Caki2 (cell line): ENCODE measurements at places on chromosomes 2 and 18. TPM values are rescaled to one million over a fixed set of nuclear protein-coding genes. Genes with fewer than 3 reads are reported as not detected.

DNA sequence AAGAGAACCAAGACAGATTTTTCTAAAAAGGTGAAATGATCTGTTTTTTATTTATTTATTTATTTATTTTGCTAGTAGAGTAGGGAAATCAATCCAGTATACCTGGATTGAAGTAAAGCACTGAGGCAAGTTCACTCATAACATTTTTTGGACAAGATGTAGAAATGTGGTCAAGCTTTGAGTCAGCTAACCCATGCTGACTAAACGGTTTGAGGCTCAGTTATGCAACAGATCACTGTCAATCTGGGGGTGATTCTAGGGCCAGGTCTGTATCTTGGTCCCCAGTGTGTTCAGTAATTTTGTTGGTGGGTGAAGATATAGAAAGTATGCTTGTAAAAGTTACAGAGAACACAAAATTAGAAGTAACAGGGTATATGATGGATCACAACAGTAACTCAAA lies 60.2 kb downstream of the RMDN2 start:
- DNase-seq: no peak

DNA sequence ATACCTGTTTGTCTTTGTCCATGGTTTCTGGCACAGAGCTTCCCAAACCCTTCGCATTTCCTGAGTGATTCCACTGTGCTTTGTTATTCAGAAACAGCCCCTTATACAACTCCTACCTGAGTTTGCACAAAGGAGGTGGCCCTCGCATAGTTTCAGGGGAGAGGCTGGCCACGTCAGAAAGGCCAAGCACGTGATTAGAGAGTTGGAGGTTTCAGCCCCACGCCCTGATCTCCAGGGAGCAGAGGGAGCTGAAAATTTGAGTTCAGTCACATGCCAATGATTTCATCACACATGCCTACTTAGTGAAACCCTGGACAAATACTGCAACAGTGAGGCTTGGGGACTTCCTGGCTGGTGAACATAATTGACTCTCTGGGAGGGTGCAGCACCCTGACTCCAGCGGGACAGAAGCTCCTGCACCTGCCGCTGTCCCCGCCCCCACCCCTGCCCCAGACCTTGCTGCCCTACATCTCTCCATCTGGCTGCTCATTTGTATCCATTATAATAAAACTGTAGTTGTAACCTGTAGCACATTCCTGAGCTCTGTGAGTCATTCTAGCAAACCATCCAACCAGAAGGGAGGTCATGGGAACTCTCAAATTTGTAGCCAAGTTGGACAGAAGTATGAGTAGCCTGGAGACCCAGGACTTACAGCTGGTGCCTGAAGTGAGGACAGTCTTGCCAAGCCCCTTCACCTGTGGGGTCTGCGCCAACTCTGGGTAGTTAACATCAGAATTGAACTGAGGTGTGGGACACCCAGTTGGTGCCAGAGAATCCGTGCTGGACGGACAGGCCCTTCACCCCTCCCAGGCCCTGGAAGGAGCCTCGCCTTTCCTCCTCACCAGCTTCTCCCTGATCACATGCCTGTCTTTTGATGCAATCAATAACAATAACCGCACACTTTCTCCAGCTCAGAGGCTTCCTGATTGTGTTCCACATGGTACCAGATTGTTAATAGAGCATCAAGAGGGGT lies 224.3 kb downstream of the ANAPC1 start:
- peak; percentile 100 for DNase-seq

ZNF236 gene
- total RNA-seq: 5.2 and 6.4 TPM in 2 replicates

DNA sequence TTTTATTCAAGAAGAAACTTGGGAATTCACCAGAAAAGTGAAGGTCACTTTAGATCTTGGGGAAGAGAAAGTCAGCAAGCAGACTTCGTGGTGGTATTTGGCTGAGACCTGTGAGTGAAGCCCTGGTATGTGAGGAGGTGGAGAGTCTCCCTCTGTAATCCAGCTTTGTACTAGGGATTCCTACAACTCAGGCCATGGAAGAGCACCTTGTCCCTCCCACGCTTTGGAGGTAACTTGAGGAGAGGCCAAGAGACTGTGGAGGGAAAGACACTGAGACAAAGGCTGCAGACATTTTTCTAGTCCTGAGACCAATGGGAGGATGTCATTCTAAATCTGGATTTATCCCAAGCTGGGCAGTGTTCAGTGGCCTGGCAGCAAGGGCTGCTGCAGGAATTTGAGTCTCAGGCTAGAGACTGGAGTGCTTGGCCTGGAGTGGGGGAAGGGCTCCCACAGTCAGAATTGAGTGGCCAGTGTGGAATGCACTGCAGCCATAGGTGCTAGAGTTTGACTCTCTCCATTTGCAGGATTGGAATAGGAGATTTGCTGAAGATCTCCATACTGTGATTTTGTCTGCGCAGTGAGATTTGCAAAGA lies 219.0 kb downstream of the ACTR3 start:
- no peak for DNase-seq

GRCh38 chr2:60531701-60532133 lies 21.7 kb downstream of the BCL11A start:
- DNase-seq: no peak

DGUOK gene
- 54.4 and 75.0 TPM in 2 replicates for total RNA-seq

DNA sequence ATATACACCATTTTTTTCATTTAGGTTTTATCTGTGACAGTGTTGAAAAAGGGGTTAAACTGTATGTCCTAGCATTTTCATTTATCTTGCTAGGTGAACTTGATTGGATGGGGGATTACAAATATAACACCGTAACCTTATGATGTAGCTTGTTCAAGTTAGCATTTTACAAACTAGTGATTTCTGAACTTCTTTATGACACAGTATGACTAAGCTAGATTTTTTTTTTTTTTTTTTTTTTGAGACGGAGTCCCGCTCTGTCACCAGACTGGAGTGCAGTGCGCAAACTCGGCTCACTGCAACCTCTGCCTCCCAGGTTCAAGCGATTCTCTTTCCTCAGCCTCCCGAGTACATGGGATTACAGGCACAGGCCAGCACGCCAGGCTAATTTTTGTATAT lies 47.1 kb downstream of the KCMF1 start:
- DNase-seq: peak; percentile 79
